ENCODE measurements at places on chromosomes 3 and 15. TPM values are rescaled to one million over a fixed set of nuclear protein-coding genes. Genes with fewer than 3 reads are reported as not detected.
A peak's percentile ranks its signal among the peaks of the same experiment; 100 is the strongest.

The COLQ gene
- total RNA-seq: 3.0 TPM

The MYLK gene
- 15.1 TPM for total RNA-seq

The CLDN16 gene
- under 0.01 TPM for total RNA-seq

The ROPN1B gene
- 0.31 TPM for total RNA-seq

The LEKR1 gene
- total RNA-seq: 0.78 TPM

The HEG1 gene
- total RNA-seq: 6.6 TPM

The AGTR1 gene
- total RNA-seq: 2.0 TPM

The GOLGA6L10 gene
- 3.1 TPM for total RNA-seq

- no peak for DNase-seq
Observed at GRCh38 chr3:48562367-48563095, 1.1 kb downstream of the UCN2 start.

DNA sequence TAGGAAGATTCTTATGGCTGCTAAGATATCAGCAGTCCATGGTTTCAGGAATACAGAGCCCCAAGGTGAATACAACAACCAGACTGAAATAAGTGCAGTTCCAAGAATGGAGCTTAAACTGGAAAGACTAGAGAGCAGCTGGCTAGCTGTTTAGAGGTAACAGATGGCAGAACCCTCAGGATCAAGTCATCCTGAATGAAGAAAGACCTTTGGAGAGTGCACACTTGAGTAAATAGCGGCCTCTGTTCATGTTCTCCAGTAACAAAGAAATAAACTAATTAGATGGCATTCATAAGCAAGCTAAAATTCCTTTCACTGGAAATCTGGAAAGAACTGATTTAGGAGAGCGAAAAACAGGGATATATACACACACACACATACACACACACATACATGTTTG, 968.4 kb downstream of the FHIT start:
- no peak for DNase-seq

DNA sequence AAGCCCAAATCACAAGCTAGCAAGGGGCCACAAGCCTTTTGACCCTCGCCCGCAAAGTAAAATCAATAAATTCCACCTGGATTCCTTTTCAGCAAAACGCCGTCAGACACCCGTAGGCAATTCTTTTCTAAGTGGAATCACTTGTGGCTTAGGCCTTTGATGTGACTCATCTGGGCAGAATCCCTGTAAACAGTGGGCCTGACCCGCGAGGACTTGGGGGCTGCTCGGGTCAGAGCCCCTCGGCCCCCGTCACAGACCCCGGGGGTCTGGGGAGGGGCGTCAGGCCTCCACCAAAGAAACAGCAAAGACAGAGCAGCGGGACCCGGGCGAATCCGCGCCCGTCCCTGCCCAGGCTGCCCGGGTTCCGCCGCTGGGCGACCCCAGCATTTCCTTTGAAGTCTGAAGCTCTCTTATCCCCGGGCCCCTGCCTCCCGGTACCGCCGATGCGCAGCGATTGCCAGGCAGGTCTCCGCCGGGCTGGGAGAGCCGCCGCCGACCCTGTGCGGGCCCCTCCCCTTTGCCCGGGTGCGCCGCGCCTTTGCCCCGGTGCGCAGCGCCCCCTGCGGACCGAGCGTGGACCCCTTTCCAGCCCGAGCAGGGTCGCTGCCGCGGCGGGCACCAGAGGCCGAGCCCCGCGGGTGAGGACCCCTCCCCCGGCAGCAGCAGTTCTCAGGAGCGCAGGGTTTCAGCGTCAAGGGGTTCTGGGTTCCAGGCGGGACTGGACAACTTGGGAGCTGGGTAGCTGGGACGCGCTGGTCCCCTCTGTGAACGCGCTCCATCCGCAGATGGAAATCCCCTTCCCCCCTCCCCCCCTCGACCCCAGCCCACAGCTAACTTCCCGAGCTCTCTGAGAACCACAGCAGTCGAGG, 178.3 kb downstream of the UACA start:
- no peak for DNase-seq

DNA sequence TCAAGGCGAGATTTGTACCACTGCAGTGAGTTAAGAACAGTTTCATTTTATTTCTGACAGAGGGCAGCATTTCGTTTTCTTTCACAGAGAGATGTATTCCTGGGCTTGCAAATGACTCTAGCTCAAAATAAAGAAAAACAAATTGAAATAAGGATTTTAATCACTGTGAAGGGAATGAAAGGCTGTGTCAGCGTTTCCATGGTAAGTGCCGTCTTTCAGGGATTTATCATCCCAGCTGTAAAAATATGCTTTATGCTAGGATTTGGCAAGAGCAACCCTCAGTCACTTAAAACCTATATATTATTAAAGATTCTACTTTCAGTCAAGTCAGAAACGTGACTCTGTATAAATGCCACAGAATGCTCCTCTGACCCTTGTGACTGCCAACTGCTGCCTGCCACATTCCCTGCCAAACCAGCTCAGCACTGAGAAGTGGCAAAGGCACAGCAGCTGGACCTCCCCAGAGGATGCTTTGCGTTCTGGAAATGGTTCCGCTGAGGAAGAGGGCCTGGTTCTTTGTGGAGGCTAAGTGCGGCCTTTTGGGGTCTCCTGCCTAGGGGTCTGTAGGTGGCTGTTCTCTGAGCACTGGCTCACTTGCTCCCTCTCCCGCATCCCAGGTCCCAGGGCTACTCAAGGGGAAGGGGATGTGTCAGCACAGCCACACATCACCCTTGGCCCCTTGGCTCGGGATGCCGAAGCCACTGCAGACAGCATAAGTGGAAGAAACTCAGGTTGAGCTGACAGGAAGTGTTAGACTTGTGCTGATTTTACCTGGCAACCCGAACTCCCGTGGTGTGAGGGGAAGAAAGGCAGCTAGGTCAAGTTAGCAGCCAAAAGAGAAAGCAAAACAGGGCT, 56.6 kb upstream of the POMGNT2 start:
- no peak for DNase-seq

GRCh38 chr3:169865176-169865767, 4.5 kb downstream of the LRRC31 start:
- no peak for DNase-seq

DNA sequence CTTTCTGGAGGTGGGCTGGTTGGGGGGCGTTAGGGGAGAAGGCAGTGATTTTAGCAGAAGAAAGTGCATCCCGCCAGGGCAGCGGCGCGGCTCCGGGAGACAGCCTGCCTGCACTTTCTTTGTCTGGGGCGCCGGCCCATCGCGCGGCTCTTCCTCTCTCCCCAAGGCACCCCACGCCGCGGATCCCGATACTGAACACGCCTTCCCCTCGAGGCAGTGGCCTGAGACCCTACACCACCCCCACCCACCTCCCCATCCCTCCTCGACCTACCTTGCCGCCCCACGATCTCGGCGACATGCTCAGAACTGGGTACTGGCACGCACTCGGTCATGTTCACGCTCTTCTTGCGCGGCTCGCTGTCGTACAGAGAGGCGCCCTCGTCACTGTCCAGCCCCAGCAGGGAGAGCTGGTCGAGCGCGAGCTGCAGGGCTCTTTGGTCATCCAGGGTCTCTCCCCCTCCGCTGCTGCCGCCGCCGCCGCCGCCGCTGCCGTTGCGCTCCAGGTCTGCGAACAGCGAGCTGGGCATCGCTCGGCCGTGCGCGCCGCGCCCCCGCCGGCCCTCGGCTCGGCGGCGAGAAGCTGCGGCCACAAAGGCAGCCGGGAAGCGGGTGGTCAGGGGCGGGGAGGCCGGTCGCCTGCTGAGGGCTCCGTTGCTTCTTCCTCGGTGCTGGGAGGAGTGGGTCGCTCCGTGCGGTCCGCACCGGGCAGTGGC, 483 bp downstream of the MEX3B start:
- DNase-seq: peak; percentile 25

GRCh38 chr3:19543212-19543841, 390.7 kb downstream of the EFHB start:
- DNase-seq: no peak

GRCh38 chr3:34351882-34352777, 553.7 kb downstream of the PDCD6IP start:
- DNase-seq: peak; percentile 23

DNA sequence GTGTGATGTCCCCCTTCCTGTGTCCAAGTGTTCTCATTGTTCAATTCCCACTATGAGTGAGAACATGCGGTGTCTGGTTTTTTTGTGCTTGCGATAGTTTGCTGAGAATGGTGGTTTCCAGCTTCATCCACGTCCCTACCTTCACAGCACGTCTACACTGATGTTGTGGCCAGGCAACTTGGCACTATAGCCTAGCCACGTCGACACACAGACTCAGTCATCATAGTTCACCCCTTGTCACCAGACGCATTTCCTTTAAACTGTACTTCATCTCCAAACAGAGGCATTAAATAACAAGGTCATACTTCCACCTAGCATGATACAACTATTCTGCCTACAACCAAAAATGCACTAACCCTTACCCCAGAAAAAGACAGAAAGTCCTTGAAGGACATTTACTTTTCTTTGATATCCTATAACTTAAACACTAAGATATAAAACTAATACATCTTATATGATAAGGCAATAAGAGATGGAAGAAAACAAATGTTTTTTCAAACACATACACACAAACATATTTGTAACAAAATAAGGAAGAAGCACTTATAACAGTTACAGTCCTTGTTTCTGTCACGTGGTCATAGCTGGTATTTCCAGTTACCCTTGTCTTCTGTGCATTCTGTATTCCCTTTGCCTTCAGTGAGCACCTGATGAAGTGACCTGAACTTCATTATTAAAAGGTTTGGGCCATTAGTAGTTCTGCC, 121.4 kb downstream of the KLF13 start:
- no peak for DNase-seq

- no peak for DNase-seq
Observed at GRCh38 chr3:27643355-27643754, 78.8 kb downstream of the EOMES start.

GRCh38 chr15:72375501-72375845, 341 bp downstream of the HEXA start:
- DNase-seq: no peak

DNA sequence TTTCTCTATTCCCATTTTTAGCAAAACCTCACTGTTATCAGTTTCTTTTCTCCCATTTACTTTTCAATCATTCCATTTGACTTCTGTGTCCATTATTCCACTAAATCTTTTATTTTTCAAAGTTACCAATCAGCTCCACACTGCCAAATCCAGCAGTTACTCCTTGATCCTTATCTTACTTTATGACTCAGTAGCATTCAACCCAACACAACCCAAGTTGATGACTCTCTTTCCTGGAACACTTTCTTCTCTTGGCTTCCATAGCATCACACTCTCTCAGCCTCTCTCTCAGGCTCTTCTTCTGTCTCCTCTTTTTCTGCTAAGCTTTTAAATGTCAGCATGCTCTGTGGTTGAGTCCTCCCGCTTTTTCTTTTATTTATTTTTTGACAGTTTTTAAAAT, 36.3 kb downstream of the RASGRP1 start:
- DNase-seq: no peak

DNA sequence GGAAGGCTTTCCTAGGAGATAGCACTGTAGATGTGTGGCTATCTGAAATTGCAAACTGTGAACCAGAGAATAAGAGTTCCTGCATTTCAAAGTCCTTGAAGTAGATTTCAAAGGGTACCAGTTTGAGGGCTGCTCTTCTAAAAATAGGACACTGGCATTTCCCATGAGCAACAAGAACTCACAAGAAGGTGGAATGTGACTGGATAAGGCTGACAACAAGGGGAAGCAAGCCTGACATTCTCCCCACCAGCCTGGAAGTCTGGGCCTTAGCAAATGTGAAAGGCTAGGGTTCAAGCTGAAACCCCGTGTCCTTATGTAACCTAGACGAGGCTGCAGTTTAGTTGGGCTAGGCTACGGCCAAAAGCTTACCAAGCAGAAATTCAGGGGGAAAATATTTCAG, 18.7 kb upstream of the TJP1 start:
- no peak for DNase-seq

DNA sequence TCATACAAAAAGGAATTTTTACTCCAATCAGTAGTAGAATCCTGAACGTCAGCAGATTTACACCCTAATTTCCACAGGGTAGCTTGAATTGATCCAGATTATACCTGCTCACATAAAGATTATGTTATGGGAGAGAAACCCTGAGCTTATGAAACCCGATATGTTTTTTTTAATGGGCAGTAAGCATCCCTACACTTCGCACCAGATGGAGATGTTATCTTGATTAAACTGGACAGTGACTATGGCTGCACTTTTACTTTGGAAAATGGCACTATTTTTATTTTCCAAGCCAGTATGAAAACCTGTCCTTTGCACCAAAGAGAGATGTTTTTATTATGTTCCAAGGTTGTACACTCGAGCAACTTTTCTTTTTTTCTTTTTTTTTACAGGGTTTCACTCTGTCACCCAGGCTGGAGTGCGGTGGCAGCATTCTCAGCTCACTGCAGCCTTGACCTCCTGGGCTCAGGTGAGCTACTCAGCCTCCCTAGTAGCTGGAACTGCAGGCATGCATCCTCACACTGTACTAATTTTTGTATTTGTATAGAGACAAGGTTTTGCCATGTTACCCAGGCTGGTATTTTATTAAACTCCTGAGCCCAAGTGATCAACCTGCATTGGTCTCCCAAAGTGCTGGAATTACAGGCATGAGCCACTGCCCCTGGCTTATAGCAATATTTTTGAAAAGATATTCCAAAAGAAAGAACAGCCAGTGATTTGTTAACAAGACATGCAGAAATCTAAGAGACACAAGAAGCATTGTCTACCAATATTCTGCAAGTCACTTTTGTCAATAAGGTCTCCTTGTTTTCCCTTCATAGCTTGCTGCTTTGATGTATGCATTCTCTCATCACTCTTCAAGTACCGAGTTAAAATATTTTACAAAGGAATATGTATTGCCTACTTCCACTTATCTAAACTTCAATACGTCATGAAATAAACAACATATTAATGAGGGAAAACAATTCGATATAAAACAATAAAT, 1412.6 kb downstream of the ZPLD1 start:
- DNase-seq: no peak

- no peak for DNase-seq
Observed at GRCh38 chr3:140629357-140630137, 48.3 kb upstream of the TRIM42 start.

DNA sequence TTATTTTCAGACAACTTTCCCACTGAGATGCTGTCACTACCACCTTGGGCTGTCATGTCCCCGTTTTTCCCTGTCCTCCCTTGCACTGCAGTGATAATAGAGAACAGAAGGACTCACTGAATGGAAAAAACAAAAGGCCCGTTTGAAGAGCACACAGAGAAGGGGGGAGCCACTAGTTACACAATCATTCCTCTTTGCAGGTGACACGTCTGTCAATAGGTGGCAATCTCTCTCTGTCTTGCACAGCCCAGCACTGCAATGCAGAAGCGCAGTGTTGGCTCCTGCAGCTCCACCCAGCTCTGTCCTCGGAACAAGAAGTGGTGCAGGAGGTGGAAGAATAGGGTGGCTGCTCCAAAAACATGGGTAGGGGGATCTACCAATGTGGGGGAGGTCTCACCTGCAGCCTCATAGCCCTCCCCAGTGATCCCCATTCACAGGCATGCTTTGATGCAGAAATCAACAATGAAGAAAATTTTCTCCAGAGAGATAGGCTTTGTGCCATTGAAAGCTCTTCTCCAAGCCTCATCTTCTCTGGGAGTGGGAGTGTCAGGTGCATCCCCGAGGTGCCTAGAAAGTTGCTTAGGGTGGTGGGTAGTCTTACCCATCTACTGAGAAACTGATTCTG, 31.8 kb downstream of the FSTL1 start:
- DNase-seq: peak; percentile 30

All from occipital lobe (tissue), 3 donors.